ENCODE measurements at places on chromosomes 3 and 15.

- DNase-seq = no peak
These were observed 12.1 kb downstream of the GK5 start for GRCh38 chr3:142213298-142213697.

GRCh38 chr3:158167737-158168557, 58.1 kb downstream of the RSRC1 start:
- DNase-seq = no peak

GRCh38 chr3:42591811-42592210, 1.2 kb downstream of the SS18L2 start:
- DNase-seq = no peak

- no peak for DNase-seq
These were observed 767 bp downstream of the GLT8D1 start for GRCh38 chr3:52704611-52705437.

DNA sequence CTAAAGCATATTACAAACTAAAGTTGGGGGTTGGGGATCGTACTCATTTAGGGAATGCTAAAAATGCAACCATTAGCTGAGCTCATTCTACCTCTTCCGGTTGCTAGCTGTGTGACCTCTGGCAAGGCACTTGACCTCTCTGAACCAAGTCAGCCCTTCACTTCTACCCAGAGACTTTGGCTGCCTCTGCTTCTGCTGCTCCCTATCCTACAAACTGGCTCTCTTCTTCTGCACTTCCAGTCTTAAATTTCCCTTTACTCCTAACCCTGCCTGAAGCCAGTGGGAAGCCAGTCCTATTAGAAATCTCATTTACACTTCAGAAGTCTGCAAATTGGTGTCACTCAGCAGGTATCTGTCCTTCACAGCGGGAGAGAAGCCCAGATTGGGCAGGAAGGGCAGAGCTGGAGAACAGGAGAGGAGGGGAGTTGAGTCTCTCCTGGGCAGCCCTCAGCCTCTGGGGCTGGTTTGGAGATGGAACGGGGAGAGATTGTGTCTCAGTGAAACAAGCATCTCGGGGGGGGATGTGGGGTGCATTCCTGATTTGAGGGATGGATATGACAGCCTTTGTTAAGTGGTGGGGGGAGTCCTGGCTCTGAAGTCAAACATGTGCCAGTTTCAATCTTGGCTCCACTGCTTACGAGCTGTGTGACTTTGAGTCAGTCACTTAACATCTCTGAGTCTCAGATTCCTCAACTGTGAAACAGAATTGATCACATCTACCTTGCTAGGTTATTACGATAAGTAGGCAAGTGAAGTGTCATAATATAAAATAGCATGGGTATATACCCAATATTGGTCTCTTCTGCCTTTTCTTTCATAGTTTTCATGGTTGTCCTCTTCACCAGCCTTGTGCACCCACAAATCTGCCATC, 7.8 kb upstream of the AEN start:
- no peak for DNase-seq

DNA sequence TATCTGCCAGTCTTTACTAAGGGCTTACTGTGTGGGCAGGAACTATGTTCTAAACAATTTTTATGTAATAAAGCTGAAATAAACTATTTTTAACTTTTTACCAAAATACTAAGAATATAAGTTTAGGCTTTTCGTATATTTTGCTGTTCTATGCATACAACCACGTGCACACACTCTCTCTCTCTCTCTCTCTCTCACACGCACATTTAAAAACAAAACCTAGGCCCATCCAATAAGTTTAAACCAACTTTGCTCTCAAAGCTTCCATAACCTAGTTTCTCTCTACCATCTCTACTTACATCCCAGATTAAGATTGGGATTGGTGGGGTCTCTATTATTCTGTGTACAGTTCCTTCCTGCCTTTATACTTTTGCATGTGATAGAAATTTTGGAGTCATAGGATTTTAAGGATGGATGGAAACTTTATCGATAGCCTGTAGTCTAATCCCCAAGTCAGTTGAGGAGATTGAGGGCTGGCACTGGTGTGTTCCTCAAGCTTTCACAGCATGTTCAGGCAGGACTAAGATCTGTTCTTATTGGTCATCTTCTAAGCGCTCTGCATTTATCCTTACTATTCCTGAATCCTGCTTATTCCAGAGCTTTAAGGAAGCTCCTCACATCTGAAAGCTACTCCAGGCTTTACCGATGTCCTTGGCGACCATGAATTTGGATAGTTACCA, 1.8 kb downstream of the GPR171 start:
- DNase-seq = no peak

GRCh38 chr3:46628901-46629369, 16.6 kb downstream of the FAM240A start:
- DNase-seq = no peak

DNA sequence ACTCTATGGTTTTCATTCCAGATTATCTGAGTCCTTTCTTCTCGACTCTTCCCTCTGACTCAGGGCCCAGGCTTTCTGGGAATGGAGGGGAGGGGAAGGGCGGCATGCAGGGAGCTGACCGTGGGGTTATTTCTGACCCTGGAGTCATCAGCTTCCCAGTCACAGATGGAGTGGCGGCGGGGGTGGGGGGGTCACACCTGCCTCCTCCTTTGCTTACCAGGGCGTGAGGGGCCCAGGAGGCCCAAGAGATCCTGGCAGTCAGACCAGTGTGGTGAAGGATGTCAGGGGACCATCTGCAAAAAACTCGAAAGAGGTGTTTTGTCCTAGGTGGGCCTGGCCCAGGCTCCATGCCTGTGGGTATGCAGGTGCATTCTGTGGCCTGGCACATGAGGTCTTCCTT, 996 bp upstream of the XIRP1 start:
- no peak for DNase-seq
